Mesenchymal stem cell (in vitro differentiated cells and primary cell): ENCODE measurements at places on chromosomes 4 and X.
A peak's percentile ranks its signal among the peaks of the same experiment; 100 is the strongest.

DNA sequence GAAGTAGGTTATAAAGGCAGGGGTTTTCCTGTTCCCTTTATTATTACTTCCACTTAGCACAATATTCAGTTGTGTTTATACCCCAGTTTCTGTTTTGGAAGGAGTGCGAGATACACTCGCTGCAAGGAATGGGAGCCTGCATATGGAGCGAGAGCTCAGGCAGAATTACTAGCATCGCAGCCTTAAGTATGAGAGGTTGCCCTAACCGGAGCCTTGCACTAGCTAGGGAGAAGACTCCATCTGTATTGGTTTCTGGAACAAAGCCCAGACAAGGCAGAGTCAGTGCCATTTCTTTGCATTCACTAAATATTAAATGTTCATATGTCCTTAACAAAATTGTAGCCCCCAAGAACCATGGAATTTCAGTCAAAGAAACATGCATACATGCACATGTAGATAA is 6.2 kb upstream of the DCTD start:
- H3K27me3 ChIP-seq, result peaks cover 8% of the 10 kb centered on the region
- H3K4me1 ChIP-seq, result peaks cover 5% of the 10 kb centered on the region
- no peak overlapping the region for H3K4me3 ChIP-seq
- no peak overlapping the region for H3K27ac ChIP-seq
- H3K36me3 ChIP-seq, result no peaks in the 10 kb centered on the region

DNA sequence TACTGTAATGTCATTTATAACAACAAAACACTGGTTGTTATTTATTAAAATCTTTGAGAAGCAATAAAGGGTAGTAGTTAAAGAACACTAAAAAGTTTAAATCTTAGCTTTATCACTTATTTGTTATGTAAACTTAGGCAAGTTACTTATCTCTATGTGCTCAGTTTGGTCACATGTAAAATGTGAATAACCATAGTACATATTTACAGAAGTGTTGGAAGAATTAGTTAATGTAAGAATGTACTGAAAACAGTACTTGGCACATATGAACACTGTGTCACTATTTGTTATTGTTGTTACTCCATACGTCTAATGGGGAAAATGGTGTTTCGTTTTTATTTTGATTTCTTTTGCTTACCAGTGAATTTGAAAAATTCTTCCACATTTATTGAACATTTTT is 9.1 kb downstream of the NEK1 start:
- peaks cover 36% of the 10 kb centered on the region for H3K36me3 ChIP-seq
- no peak for DNase-seq

DNA sequence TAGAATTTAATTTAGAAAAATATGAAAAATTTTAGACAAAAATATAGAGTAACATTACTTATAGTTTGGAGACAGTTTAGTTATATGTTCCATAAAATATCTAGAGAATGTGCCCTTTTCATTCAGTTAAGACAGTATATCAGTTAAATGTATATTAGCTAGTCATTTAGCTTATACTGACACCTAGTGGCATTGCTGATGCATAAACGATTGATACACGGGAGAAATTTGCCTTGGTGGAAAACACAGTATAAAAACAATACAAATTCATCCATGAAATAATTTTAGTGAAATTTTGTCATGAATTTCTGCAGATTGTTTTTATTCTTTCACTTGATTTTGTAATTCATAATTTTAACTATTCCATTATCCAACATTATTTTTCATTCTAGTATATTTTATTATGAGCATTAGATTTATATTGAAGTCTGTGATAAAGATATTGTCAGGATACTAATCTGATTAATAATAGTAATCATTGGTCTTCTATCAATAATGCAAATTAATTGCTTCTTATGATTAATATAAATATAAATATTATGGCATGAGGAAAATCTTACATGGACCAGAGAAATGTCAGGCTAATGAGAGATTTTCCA is 219.0 kb downstream of the TLL1 start:
- H3K4me1 ChIP-seq, result no peaks in the 10 kb centered on the region
- peak; percentile 40 for DNase-seq
- no peaks in the 10 kb centered on the region for H3K27me3 ChIP-seq

- no peak overlapping the region for H3K4me3 ChIP-seq
- no peak for DNase-seq
- no peaks in the 10 kb centered on the region for H3K36me3 ChIP-seq
Observed at GRCh38 chr4:181646864-181647263, 596.3 kb upstream of the TENM3 start.

- H3K36me3 ChIP-seq, result no peaks in the 10 kb centered on the region
- peaks cover 46% of the 10 kb centered on the region for H3K27me3 ChIP-seq
- H3K27ac ChIP-seq, result no peak overlapping the region
- no peak overlapping the region for H3K4me3 ChIP-seq
Observed at GRCh38 chrX:107537815-107538214, 88.4 kb downstream of the FRMPD3 start.

- no peaks in the 10 kb centered on the region for H3K4me1 ChIP-seq
- no peaks in the 10 kb centered on the region for H3K27me3 ChIP-seq
- no peak for DNase-seq
- H3K36me3 ChIP-seq, result no peaks in the 10 kb centered on the region
- H3K4me3 ChIP-seq, result no peak overlapping the region
Observed at GRCh38 chr4:80911458-80911857, 119.0 kb upstream of the BMP3 start.

- no peaks in the 10 kb centered on the region for H3K36me3 ChIP-seq
- peaks cover 8% of the 10 kb centered on the region for H3K4me1 ChIP-seq
- peak overlapping the region; percentile 51 for H3K27ac ChIP-seq
- no peak overlapping the region for H3K4me3 ChIP-seq
- H3K27me3 ChIP-seq, result no peaks in the 10 kb centered on the region
Observed at GRCh38 chrX:9535101-9535500, 70.2 kb downstream of the TBL1X start.
